ENCODE measurements at places on chromosomes 1 and 21.
A peak's percentile ranks its signal among the peaks of the same experiment; 100 is the strongest.

- no peak for DNase-seq
Measured at GRCh38 chr1:2274929-2275475, 46.9 kb downstream of the SKI start.

- no peak for DNase-seq
Measured at GRCh38 chr1:168362991-168363390, 82.3 kb downstream of the TBX19 start.

DNA sequence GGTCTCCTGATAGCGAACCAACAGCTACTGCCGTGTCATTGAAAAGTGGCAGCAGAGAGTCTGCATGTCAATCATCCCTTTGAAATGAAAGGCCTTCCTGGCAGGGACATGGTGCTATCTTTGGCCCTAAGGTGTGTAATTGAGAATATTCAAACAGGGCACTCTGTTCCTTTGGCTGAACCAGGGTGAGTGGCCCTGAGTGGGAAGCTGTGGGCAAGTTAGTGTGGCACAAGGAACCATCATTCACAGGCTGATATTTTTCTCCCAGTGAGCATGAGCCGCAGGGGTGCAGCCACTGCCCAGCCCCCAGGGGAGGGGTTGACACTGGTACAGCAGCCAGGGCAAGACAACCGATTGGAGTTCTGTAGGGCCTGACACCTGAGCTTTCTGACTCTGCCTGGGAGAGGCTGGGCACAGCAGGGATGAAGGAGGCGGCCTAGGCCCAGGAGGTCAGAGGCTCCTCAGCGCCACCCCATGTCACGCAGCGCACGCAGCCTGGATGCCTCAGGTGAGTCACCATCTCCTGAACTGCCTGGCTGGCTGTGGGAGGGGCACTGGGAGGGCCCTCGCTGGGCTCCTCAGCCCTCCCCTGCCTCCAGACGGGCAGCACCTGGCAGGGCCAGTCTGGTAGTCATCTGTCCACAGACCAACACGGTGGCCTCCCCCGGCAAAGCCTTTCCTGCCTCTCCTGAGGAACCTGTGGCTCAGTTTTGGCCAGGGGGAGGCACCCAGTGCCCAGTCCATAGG, 13.2 kb downstream of the QSOX1 start:
- no peak for DNase-seq

GRCh38 chr1:29121936-29122681, 1.6 kb downstream of the TMEM200B start:
- DNase-seq: peak; percentile 19

DNA sequence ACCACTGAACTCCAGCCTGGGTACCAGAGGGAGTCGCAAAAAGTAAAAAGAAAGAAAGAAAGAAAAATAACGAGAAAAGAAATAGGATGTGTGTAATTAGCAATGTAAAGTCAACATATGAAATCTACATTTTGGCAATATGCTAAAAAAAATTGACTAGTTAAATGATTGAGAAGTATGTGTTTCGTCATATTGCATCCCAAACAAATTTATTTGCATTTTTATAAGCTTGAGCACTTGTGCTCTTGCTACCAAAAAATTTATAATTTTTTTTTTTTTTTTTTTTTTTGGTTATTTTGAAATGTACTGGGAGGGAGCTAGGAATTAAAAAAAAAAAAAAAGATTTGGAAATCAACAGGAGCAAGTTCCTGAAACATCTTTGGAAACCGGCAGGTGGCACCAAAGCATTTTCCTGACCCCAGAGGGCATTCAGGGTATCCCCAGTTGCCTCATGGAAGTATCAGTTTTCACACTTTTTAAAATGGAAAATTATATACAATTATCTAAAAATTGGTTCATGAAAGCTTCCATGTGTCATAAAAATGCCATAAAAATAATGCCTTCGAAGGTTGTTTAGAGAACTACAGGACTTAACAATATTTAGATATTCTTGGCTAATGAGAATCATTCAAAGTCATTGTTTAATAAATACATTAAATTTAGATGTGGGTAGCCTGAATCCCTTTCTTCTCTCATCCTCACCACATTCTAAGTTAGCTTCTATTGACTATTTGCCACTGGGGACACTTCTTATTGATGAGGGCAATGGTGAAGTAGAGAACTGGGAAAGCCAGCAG, 4.8 kb upstream of the HEATR1 start:
- DNase-seq: no peak

GRCh38 chr1:25926731-25927496, 20.7 kb upstream of the STMN1 start:
- no peak for DNase-seq

GRCh38 chr1:66262208-66262963, 271.6 kb upstream of the SGIP1 start:
- DNase-seq: no peak

GRCh38 chr1:241095847-241096246, 261.2 kb downstream of the RGS7 start:
- DNase-seq: no peak

DNA sequence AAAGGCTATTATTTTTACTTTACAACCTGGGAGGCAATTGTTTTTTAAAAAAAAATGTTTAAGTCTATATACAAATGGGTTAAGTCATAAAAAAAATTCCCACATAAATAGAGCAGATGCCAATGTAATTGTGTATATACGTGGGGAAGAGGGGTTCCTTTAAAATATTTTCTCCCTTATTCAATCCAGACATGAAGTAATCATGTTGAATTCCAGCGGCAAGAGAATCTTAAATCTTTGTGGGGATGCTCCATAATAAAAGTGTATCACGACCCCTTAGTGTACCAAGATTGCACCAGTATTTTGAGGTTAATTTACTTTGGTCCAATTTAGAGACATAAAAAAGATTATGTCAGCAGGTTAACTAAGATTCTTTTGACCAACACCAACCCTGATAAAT, 62.1 kb downstream of the ARID4B start:
- no peak for DNase-seq

DNA sequence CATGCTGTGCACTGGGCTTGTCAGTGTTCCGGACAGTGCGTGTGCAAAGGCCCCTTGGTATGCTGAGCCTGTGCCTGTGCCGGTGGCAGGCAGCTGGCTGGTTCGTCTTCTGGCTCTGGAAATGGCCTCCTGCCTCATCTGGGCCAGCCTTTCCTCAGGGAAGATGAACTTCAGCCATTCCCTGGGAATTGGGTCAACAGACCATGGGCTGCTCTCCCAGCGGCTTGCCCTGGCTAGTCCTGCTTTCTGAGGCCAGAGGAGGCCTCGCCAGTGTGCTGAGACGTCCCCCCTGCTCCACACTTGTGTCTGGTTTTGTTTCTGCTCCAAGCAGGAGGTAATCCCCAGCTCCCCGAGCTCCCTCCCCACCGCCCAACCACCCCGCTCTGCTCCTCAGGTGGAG, 32.6 kb upstream of the RD3 start:
- DNase-seq: no peak

GRCh38 chr1:198157847-198158725, 1.3 kb downstream of the NEK7 start:
- DNase-seq: no peak

DNA sequence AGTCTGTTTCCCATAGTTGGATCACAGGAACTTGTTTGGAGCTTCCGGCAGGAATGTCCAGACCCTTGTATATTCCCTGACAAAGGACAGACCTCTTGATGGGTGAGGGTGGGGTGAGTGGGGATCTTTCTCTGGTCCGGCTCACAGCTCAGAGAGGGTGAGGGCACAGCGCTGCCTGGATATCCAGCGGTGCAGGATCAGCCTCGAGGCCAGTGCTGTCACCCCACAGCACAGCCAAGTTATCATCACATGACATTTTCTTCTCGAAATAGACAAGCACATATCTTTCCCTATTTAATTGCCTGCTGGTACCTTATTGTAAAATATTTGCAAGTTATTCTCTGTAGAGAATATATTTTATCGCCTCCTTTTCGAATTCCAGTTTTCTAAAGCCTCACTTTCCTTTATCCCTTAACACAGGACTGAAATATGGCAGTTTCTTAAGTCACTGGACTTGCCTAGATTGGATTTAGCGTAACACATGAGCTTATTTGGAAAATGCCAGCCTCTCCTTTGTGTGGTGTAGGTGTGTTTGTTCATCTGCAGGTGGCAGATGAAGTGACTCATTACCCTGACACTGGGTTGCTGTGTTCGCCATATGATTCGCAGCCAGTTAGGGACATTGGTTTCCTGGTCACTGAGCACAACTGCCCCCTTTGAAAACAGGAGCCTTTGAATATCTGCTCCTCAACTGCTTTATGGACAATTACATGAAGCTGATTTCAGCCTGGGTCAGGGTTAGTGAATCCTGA, 21.4 kb downstream of the CLIC6 start:
- no peak for DNase-seq

GRCh38 chr21:45598109-45598508, 45.4 kb upstream of the PCBP3 start:
- DNase-seq: no peak

- DNase-seq: no peak
Measured at GRCh38 chr21:44758781-44759627, 42.6 kb downstream of the UBE2G2 start.

DNA sequence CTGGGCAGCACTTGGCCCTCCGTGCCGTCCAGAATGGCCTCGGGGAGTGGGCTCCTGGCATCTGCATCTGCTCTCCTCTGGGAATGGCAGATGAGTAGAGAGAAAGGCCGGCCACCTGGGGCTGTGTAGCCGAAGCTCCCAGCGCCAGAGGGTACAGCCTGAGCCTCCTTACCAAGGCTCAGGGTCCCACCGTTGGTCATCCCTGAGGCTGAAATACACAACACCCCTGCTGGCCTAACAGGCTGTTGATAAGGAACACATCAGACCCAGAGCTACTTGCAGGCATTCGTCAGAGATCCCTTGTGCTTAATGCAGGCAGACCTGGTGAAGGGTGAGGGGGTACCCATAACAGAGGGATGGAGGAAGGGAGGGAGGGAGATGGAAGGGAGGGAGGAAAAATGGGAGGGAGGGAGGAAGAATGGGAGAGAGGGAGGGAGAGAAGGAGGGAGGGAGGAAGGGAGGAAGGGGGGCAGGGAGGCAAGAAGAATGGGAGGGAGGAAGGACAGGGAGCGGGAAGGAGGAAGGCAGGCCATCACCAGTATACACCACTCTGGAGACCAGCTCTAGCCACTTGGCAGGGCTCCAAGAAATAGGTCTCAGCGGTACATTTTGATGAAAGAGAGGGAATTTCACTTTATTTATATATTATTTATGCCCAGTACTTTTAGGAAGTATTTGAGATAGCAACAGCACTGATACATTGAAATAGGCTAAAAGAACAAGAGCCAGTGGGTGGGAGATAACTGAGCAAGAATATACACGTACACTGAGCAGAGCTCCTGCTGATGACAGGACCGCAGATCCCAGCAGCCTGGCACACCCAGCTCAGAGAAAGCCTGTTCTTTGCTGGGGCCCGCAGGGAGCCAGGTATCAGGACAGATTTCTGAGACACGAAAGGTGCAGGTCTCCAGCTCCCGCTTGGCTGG, 315.0 kb upstream of the VAMP3 start:
- DNase-seq: no peak

DNA sequence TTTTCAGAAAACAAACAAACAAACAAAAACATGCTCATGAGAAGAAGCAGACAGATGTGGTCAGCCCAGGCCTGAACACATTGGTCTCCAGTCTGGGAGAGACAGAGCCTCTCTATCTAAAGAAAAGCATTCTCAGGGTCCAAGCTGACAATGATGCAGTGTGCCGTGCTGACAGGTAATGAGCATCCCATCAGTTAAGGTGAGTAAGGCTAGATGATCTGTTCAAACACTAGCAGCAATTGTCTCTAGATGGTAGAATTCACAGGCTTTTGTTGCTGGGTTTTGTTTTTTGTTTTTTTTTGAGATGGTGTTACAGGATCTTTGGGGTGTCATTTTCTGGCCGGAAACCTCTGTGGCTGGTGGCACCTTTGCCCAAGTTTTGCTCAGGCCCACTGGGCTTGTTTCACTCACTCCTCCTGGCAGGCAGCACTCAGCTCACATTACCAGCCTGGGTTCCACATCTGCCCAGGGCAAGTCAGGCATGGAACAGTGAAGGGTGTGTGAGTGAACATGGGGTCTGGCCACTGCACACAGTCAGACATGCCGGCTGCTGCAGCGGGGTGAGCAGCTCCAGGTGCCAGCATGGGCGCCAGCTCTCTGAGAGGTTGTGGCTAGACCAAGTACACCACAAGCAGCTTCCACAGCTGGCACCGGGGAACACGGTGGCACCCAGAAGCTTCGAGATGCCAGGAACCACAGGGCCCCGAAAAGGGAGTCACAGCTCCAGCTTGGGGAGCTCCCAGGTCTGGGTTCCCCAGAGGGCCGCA, 2.5 kb upstream of the C1QA start:
- DNase-seq: no peak

DNA sequence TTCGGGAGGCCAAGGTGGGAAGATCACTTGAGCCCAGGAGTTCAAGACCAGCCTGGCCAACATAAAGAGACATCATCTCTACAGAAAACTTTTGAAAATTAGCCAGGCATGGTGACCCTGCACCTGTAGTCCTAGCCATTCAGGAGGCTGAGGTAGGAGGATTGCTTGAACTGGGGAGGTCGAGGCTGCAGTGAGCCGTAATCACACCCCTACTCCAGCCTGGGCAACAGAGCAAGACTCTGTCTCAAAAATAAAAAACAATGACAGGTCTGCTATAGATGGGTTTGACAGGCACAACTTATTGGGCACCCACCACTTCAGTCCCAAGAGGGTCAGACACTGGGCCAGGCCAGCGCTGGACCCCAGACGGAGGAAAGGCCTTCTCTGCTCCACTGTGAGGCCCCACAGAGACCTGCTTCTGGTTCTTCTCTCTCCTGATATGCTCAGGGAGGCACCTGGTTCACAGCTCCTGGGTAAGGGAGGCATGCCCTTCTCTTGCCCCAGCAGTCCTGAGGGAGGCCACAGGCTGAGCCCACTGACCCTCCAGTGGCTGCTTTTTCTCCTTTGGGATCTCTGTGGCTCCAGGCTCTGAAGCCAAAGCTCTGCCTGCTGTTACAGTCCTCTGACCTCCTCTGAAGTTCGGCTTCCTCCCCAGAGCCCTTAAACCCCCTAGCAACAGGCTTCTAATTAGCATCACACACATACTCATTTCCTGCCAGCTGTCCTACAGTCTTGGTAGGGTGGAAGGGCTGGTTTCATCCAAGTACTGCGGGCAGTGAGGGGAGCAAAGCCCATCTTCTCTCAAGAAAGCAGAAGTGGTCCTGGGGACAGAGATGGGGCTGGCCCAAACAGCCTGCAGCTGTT, 14.4 kb downstream of the S100A16 start:
- DNase-seq: no peak

DNA sequence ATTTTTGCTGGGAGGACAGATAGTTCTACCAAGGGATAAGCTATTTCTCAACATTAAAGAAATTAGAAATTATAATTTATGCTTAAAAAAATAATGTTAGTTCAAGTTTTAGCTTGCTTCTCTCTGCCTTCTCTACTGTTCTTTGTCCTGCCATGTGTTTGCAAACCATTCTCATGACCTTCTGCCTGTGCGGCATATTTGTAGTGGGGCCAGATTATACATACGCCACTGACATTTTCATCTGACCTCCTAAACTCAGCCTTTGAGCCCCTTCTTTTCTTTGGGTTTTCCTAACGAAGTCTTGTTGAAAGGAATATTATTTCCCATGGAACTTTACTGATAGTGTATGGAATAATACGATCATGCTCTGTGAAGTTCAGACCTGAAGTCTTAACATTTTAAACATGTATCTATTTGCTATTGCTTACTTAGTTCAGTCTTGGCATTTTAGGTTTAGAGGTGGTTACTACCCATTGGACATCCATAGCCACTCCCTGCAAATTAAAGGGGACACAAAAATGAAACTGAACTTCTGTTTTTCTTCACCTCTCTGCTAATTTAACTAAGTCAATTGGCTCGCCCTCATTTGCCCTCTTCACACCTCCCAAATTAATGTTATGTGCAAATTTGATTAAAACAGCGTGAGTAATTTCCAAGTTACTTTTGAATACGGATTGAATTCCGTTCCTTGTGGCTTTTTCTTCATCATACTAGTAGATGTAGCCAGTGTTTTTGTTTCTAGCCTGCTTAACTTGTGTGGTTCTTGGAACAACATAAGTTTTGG, 15.6 kb downstream of the LRRC8D start:
- no peak for DNase-seq

- DNase-seq: no peak
Measured at GRCh38 chr1:168202941-168203654, 22.7 kb upstream of the SFT2D2 start.
